ENCODE measurements at places on chromosomes 7 and 10. TPM values are rescaled to one million over a fixed set of nuclear protein-coding genes. Genes with fewer than 3 reads are reported as not detected.
A peak's percentile ranks its signal among the peaks of the same experiment; 100 is the strongest.

GRCh38 chr10:88270871-88271713 is 312.0 kb downstream of the RNLS start:
- DNase-seq, result peak; percentile 37

GRCh38 chr10:84118395-84119006 is 20.8 kb upstream of the GHITM start:
- DNase-seq, result no peak

DNA sequence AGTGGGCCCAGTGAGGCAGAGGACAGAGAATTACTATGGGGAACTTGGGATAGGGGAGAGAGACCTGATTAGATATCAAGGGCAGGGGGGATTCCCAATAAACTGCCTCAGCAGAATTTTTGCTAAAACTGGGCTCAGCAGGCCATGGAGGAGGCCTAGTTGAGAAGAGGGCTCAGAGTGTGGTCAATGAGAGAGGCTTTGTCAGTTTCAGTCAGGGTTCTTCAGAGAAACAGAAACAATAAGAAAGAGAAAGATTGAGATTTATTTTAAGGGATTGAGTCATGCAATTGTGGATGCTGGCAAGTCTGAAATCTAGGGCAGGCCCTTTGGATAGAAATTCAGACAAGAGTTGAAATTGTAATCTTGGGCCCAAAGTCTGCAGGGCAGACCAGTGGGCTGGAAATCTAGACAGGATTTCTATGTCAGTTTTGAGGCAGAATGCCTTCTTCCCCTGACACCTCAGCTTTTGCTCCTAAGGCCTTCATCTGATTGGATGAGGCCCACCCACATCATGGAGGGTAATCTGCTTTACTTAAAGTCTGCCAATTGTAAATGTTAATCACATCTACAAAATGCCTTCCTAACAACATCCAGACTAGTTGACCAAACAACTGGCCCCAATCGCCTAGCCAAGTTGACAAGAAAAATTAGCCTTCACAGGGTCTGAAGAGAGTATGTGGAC is 33.5 kb upstream of the CCSER2 start:
- no peak for DNase-seq

CPA2 gene
- not detected for total RNA-seq

LLCFC1 gene
- not detected for total RNA-seq

- DNase-seq, result no peak
These were observed at the start of gene SEMA3A for GRCh38 chr7:84194484-84195271. SEMA3A (minus strand) TSS chr7:84194789; CDS start chr7:84194586, 203 bp downstream.

FZD1 gene
- 0.04 TPM for total RNA-seq
